ENCODE measurements at places on chromosomes 4 and X.
A peak's percentile ranks its signal among the peaks of the same experiment; 100 is the strongest.

DNA sequence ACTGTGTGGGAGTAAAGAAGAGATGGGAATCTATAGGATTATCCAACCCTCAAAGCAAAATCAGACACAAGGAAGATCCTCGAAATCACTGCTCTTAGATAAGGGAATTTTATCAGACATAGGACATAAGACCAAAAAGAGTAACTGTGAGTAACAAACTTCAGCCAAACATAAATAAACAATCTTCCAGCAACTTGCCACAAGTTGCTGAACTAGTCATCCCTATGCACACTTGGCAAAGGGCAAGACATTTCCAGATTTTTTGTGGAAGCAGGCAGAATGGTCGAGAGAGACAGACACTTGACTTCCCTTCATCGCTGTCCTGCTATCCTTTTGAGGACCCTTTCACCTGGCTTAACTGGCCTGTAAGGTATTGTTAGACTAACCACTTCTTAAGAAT lies 89.6 kb downstream of the KCNIP4 start:
- no peak for DNase-seq

DNA sequence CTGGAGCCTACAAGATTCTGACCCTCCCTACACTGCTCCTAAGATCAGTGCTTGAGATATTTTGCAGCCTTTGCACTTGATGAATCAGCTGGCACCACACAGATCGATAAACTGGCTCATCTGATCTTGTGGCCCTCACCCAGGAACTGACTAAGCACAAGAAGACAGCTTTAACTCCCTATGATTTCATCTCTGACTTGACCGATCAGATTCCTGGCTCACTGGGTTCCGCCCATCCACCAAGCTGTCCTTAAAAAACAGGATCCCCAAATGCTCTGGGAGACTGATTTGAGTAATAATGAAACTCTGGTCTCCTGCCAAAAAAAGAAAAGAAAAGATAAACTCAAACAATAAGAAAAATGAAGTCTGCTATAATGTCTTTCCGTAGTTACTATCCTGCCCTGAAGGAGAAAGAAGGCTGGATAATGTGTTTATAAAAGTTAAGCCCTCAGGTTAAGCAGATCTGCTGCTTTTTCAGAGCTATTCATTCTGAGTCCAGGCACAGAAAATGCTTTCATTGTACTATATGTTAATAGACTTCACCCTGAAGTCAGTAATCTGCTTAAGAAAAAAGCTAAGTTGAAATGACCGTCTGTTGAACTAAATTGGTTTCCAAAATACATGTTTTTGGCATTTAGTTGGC lies 795.2 kb downstream of the TRIML1 start:
- DNase-seq = no peak

GRCh38 chrX:1212532-1212931 lies at the start of gene CRLF2:
TSS of gene CRLF2 (minus strand) at chrX:1212649. CDS start at chrX:1212634, 15 bp downstream.
- peak; percentile 34 for DNase-seq

GRCh38 chr4:47490550-47490949 lies 5.5 kb downstream of the ATP10D start:
- no peak for DNase-seq

GRCh38 chrX:140724736-140725135 lies 15.2 kb downstream of the LINC00632 start:
- DNase-seq = no peak

DNA sequence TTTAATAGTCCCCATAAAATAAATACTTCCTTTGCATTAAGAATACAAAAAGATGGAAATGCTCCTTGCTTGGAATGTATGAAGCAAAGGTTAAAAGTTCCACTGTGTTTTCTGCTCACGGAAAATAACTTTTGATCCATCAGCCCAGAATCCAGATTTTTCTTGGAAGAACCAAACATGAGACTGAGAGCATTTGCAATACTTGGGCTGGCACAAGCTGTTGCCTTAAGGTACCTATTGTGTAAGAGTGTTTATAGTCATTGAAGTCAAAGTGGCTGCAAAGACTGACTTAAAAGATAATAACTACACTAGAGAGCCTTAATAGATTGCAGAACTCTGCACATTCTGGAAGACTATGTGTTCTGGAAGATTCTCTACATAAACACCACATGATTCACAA lies 281.4 kb downstream of the RAB28 start:
- DNase-seq = peak; percentile 63

- DNase-seq = no peak
Measured at GRCh38 chr4:140808256-140808655, 52.1 kb upstream of the TBC1D9 start.

GRCh38 chrX:13046141-13046855 lies 1.9 kb upstream of the FAM9C start:
- DNase-seq = no peak

GRCh38 chr4:135418353-135418752 lies 1216.8 kb upstream of the PABPC4L start:
- DNase-seq = no peak

DNA sequence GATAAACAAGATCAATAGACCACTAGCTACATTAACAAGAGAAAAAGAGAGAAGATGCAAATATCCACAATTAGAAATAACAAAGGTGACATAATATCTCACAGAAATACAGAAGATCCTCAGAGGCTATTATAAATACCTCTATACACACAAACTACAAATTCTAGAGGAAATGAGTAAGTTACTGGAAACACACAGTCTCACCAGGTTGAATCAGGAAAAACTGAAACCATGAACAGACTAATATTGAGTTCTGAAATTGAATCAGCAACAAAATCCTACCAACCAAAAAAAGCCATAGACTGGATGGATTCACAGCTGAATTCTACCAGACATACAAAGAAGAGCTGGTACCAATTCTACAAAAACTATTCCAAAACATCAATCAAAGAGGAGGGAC lies 211.8 kb upstream of the CPEB2 start:
- DNase-seq = no peak

GRCh38 chrX:50705042-50705441 lies 109.0 kb downstream of the SHROOM4 start:
- DNase-seq = no peak

GRCh38 chr4:8194306-8195242 lies 4.5 kb upstream of the SH3TC1 start:
- DNase-seq = no peak

DNA sequence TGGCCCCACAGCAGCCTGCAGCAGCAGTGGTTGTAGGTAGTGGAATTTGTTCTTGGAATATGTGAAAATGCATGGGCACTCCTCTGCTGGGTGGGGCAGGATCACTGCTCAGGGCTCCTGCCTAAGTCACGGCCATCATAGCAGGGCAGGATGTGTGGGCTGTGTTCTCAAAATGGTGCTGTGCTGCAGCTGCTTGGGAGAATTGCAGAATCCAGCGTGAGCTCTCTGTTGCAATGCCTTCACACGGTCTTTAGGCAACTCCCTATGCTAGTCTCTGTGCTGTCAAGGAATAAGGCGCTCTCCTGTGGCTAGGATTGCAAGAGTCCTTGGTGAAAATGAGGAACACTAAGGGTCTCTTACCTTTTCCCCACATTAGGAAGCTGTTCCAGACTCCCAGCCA lies 42.9 kb downstream of the F8 start:
- no peak for DNase-seq

DNA sequence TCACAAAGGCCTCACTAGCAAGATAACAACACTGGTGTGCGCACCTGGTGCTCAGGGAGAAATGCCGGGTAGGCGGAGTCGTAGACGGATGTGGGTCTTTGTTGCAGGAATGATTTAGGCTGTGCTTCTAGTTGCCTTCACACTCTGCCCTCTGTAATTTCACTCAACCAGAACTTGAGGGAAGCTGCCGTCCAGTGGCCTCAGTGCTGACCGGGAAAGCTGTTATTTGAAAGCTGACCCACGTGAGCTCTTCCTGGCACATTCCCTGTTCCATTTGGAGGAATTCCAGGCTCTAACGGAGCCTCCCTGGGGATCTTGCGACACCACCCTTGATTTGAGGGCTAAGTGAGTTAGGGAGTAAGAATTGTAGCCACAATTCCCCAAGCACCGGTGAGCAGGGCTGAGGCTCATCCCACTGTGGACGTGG lies 15.9 kb downstream of the SH3TC1 start:
- no peak for DNase-seq

DNA sequence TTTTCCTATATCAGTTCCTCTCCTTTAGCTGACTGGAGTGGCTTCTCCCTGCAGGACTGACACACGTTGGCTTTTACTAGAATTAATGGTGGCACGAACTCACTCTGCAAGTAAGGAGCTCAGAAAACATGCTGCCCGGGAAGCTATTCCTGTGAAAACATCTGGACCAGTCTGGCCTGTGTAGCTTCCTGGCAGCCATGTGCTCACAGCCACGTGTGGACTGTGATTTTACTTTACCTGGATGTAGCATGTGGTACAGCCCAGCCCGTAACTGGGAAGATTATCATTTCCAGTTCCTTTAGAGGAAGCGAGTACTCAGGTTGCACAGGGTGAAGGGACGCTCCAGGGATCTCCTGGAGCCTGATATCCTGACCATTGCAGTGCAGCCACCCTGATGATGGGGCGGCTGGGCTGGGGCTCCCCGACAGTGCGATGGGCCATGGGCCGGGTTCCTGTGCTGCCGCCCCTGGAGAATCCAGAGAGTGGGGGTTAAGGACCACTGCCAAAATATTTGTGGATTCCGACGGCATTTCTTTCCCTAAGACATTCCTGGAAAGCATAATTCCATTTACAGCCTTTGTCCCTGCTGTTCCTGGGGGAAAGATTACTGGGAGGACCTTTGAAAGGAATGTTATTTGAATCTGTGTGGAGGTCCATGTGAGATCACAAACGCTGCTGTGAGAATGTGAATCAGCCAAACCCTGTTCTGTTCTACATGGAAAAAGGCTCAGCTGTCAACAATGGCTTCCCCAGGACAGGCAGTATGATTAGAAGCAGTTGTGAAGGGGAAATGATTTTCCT lies 35.0 kb downstream of the PROM1 start:
- no peak for DNase-seq

GRCh38 chr4:113440371-113440770 lies 321.2 kb downstream of the CAMK2D start:
- no peak for DNase-seq

- DNase-seq = no peak
Measured at GRCh38 chr4:25799522-25799921, 63.3 kb downstream of the SEL1L3 start.

DNA sequence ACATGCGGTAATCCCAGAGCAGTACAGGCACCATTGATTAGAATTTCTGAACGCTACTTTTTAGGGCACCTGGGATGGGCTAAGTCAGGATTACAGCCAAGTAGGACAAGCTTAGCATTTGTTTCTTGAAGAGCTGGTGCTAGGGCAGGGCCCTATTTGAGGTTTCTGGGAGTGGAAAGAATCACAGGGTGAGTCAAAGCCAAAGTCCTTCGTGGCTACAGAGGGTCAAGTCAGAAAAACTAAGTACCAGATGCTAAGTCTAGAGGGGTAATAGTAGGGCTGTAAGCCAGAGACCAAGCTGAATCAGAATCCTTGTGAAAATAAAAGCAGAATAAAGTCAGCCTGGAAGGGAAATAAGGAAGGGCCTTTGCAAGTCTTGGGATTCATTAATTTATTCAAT lies 448.6 kb downstream of the ZIC3 start:
- no peak for DNase-seq

DNA sequence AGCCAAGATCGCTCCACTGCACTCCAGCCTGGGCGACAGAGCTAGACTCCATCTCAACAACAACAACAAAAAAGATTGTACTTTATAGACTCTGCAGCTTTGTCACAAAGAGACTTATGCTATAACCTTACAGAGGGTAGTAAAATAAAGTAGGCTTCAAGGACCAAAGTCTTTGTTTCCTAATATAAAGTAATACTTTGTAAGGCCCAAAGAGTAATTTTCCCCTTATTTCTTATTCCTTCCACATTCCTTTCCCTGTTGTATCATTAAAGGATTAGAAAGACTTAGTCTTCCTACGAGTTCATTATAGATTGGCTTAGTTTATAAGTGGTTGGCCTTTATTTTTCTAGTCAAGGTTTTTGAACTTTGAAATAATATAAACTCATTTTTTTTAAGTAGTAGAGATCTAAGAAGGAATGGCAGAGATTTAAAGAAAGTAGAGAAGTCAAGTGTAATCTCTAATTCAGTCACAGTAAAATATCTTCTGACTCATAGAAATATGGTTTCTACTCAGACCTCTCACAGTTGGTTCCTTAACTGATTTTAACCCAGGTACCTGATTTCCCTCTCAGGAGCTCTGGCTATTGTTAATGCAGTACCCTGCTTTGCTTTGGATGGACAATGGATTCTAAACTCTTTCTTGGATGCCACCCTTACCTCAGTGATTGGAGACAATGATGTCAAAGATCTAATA lies 26.2 kb downstream of the YY2 start:
- no peak for DNase-seq

GRCh38 chr4:63583007-63583406 lies 826.2 kb downstream of the TECRL start:
- DNase-seq = no peak

- DNase-seq = no peak
Measured at GRCh38 chrX:103730796-103731493, 20.2 kb downstream of the TMEM31 start.

DNA sequence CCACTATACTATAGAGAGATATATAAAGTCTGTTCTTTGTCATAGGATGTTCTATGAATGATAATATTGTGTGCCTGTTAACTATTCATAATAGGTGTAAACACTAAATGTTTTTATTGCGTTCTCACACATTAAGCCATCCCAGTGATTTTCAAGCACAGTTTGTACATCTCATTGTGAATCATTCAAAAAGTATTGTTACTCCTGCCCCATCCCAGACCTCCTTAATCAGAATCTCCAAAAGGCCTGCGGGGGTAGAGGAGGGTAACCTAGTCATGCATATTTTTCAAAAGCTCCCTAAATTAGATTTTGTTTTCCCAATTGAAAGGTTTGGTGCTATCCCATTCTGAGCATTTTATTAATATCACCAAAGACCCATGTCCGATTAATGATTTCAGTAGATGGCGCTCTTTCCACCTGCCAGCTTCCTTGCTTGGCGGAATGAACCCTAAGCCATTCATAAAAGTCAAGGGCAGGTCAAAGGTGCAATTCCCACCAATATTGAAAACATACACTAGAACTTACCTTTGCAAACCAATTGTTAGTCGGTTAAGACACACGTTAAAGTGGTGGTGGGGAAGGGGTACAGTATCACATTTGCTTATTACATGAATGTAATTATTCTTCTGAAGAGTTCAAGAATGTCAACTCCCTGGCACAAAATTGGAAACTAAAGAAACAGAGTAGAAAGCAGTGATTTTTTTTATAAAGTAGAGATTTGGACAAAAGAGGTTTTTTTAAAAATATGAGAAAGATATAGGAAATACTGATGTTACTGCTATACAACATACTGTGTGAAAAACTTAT lies 5.8 kb upstream of the TET2 start:
- DNase-seq = no peak

GRCh38 chr4:111449657-111450056 lies 695.6 kb upstream of the FAM241A start:
- no peak for DNase-seq

Data from sigmoid colon (tissue), 7 donors.